ENCODE measurements at places on chromosomes 4 and X.
A peak's percentile ranks its signal among the peaks of the same experiment; 100 is the strongest.

DNA sequence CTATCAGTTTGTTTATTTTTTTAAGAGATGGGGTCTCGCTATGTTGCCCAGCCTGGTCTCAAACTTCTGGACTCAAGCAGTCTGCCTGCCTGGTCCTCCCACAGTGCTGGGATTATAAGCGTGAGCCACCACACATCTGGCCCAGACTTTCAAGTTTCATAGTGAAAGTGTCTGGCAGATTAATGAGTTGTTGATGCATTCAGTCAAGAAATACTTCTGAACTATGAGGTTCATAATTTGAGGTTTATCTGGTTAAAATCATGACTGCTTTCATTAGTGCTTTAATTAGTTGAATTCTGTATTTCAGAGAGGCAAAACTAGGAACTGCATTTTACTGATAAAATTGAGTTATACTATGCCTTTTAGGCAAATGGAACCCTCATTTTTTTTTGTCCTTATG is 638.6 kb downstream of the RPA4 start:
- DNase-seq = no peak

DNA sequence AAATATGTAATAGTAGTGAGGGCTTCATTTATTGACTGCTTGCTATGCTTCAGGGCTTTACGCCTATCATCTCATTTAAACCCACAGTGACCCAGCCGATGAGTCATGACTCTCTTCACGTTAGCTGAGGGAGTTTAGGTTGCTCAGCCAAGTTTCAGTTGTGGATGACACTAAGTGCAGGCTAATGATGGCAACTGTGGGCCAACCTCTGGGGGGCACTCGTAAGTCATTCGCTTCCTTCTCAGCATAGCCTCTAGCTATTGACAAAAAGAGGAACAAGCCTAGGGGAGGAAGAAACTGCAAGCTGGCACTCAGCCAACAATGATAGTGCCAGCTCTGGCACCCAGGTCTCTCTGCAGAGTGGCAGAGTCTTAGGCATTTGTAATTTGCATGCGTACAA is 325.0 kb downstream of the ARHGAP10 start:
- peak; percentile 36 for DNase-seq

- DNase-seq = no peak
Observed at GRCh38 chr4:7964459-7964858, 24.8 kb upstream of the AFAP1 start.

GRCh38 chr4:30728311-30728710 is 8.1 kb downstream of the PCDH7 start:
- no peak for DNase-seq

DNA sequence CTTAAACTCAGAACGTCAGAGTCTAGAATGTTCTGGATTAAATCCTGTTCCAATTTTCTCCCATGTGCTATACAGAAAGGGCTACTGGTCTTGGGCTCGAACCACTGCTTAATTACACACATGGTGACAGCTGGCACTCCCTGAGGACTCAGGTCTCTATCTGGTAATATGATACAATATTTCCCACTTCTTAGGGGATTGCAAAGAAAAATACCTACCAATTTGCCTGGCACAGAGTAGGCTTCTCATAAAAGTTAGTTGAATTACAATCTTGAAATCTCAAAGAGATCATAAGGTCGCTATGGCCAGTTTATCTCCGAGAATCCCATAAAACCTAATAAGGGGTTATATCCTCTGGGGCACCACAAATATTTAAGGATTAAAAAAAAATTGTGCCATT is 8.6 kb downstream of the GPM6B start:
- DNase-seq = no peak

GRCh38 chr4:10582059-10582686 is 102.4 kb downstream of the CLNK start:
- DNase-seq = no peak

DNA sequence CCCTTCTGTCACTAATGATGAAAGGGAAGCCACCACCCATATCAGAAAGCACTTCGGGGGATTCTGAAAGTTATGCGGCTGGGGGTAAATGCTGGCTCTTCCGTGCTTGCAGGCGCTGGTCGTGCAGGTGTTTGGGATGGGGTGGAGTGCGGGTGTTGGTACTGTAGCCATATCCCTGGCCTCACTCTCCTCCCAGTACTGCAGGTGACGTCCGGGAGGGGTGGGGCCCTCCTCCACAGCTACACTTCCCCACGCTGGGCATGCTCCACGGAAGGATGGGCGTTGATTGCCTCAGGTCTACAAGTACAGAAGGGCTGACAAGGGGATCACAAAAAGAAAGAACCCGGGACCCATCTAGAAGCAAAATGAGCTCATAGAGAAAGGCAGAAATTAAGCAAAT is 48.6 kb upstream of the CLDN24 start:
- DNase-seq = no peak

DNA sequence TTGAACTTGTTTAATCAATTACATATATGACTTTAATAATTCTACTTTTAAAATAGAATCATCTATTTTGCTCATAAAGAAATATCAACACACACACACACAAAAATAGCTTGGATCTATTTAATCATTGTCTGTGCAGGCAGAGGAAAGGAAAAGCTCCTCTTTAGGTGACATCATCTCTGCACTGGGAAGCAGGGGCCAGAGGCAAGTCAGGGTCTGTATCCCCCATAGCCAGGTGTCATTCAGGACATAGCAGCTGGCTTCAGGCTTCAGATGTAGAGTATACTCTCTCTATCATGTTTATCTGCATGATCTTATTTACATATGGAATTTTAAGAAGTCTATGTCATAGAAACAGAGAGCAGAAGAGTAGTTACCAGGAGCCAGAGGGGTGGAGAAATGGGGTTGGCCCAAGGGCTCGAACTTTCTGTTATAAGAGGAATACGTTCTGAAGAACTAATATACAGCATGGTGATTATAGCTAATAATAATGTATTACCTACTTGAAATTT is 110.4 kb upstream of the LDB2 start:
- no peak for DNase-seq

GRCh38 chr4:54548098-54548620 is 109.6 kb upstream of the KIT start:
- no peak for DNase-seq

DNA sequence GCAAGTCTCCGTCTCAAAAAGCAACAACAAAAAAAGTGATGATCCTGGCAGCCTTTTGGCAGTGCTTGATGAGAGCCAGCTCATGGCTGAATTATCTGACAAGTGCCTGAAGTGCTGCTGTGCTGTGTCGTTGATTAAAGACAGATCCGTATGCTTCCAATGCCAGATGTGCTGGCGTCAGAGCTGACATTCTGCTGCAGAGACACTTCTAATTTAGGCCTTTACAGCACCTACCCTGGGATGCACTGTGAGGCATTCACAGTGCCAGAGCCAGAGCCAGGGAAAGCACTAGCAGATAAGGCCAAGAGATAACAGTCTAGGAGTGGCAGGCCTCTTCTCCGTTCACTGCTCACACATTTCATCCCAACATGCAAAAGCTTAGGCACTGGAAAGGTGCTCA is 995.5 kb downstream of the RAB28 start:
- no peak for DNase-seq

GRCh38 chr4:23878246-23878891 is 11.5 kb downstream of the PPARGC1A start:
- DNase-seq = no peak

GRCh38 chrX:19964017-19964710 is 26.7 kb downstream of the BCLAF3 start:
- no peak for DNase-seq

GRCh38 chrX:80648023-80648422 is 161.7 kb downstream of the BRWD3 start:
- DNase-seq = no peak

DNA sequence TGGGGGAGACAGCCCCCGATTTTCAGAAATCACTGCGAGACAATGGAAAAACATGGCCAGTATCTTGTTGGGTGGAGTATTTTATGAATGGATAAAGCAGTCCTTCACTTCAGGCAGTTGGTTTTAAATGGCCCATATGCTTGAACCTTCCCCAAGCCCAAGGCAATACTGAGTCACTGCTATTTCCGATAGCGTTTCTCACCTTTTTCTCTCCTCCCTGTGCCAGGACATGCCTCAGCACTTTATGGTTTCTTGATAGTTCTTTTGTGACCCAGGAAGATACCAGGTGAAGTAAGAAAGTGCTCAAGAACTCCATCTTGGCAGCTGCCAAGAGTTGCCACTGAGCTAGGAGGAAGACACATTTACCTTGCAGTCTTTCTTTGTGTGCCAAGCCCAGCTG is 26.8 kb upstream of the ESX1 start:
- DNase-seq = no peak

GRCh38 chr4:127446427-127446885 is 186.3 kb upstream of the INTU start:
- DNase-seq = no peak

GRCh38 chr4:16820329-16820728 is 78.1 kb downstream of the LDB2 start:
- no peak for DNase-seq

GRCh38 chr4:82213485-82214417 is 160.0 kb downstream of the HNRNPD start:
- DNase-seq = no peak

GRCh38 chrX:139204898-139205667 is 325.5 kb upstream of the F9 start:
- no peak for DNase-seq

GRCh38 chr4:152265149-152265621 is 270.7 kb downstream of the FBXW7 start:
- no peak for DNase-seq

All from omental fat pad (tissue), 4 donors.